ENCODE measurements at places on chromosomes 5 and 9.

DNA sequence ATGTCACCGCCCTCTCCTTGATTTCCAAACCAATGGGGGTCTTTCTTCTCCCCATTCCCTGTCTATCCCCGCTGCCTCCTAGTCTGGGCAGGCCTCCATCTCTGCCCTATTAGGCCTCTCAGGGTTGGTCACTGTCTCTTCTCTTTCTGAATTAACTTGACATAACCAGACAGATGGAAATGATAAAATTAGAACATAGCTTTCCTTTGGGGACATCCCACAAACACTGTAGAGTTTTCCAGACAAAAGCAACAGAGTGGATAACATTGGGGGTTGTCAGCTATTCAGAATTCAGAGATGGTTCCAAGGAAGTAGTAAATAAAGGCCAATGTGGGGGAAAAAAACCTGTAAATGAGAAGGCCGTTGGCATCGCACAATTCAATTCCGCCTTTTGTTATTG is 24.7 kb downstream of the LHX6 start:
- no peak for DNase-seq

DNA sequence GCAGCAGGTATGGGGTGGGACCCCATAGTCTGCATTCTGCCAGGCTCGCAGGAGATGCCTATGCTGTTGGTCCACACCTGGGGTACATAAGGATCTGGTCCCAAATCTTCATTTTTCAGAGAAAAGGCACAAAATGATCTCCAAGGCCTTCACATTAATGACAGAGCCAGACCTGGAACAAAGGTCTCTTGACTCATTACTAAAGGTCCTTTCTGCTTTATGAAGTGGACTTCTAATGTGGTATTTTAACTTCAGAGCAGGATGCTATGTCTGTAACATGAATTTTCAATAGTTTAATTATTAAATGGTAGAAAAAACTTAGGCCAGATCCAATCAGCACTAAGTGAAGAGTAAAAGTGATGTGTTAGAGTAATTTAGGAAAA is 38.0 kb downstream of the DMGDH start:
- no peak for DNase-seq

DNA sequence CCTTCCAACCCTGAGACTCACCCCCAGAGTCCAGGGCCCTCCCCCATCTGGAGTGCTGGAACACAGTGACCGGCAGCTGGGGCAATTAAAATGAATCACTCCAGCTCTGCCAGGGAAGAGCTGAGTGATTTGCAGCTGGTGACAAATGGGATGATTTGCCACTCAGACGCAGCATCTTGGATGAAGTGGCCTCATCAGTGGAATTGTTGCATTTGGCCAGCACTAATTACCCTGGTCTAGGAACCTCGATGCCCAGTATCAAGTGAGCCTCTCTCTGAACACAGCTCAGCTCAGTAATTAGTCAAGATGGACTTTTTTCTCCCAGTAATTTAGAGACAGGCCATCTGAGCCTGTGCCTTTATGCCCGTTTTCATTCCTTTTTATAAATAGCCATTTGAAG is 259.5 kb downstream of the GRIA1 start:
- peak; percentile 42 for DNase-seq

DNA sequence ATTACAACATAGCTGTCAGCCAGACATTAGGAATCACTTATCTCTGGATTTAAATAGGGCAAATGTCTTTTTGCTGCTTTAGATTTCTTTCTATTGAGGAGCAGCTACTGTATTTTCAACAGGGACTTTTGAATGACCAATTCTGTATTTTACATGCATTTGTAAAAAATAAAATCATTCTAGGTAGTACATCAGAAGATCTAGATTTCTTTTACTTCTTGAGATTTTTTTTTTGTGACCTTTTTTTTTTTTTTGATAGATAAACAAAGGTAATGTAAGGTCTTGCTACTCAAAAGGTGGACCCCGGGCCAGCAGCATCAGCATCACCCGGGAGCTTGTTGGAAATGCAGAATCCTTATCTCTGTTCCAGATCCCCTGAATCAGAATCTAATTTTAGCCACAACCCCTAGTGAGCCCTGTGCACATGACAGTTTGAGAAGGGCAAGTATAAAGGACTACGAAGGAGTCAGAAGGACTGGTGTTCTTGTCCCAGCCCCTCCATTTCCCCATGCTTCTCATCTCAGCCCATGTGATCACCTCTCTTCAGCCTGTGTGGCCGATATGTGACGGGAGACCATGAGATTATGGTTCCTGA is 37.7 kb upstream of the CKMT2 start:
- DNase-seq, result no peak

- DNase-seq, result no peak
These were observed 317.8 kb downstream of the PRDM9 start for GRCh38 chr5:23825196-23825595.

DNA sequence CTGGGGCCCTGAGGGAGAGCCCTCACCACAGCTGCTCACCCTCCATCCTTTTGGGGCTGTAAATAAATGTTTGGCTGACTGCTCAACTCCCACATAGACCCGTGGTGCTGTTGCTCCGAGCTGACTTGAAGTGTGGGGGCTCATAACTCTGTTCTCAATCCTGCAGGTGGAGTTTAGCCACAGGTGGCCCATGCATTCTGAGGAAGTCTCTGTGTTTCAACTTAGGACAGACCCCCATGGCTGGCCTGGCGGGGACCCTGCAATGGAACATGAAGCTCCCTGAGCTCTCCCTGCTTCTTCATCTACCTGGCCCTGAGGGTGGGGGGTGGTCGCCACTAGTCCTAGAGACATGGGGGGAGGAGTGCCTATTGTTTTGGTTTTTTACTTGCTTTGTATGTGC is 19.7 kb downstream of the NDUFS6 start:
- DNase-seq, result no peak

GRCh38 chr9:135252980-135253304 is 165.5 kb downstream of the OLFM1 start:
- DNase-seq, result no peak

DNA sequence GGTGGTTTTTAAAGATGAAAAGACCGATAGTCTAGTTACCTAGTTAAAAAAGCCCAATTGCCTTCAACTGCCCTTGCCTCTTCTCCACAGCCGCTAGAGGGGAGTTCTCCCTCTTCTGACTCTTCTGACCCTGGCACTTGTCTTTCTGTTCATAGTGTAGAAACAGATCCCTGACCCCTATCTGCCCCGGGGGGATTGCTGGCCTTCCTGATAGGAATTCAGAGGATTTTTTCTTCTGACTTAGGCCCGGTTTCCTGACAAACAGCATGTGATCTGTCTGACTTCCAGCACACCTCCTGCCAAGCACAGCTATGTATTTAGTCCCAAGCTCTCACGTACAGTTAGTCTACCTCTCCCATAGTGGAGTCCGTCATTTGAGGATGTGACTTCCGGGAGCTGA is 5.0 kb upstream of the TMEM268 start:
- DNase-seq, result no peak

- peak; percentile 55 for DNase-seq
These were observed 64.9 kb downstream of the DOCK2 start for GRCh38 chr5:169701910-169702451.

Data from AG08395 (cell line).